ENCODE measurements at places on chromosomes 3 and 15.

DNA sequence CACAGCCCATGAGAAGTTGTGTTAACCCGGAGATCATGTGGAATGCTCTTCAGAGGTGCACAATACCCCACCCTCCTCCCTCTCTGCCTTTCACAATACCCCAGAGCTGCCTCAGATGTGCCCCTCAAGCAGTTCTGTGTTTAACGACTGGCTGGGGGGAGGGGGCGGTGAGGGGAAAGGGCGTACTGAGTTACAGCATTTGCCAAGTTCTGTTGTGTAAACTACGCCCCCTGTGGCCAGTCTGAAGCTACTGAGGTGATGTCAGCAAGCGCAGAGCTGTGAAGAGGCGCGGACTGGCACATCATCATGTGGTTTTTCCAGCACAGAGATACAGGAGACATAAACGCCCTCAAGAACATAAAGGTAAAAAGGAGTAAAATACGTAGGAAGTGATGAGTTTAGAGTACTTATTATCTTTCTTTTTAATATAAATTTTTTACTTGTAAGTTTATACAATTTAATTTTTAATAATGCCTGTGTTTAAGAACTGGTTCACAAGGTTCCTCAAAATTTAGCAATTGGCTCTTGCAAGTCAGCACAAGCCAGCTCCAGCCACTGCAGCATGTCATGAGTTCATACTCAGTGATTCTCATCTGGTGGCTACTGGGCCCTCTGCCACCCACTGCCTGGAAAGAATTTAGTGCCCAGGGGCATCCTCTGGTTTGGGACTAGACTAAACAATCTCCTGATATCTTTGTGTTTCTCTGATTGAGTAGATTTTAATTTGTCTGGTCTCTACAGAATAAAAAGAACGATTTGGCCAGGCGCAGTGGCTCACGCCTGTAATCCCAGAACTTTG, 1.7 kb downstream of the EPB42 start:
- no peak for DNase-seq

GRCh38 chr15:89820666-89821611, 6.3 kb upstream of the ANPEP start:
- DNase-seq = no peak

GRCh38 chr15:82653483-82654168, 6.5 kb upstream of the CPEB1 start:
- no peak for DNase-seq

DNA sequence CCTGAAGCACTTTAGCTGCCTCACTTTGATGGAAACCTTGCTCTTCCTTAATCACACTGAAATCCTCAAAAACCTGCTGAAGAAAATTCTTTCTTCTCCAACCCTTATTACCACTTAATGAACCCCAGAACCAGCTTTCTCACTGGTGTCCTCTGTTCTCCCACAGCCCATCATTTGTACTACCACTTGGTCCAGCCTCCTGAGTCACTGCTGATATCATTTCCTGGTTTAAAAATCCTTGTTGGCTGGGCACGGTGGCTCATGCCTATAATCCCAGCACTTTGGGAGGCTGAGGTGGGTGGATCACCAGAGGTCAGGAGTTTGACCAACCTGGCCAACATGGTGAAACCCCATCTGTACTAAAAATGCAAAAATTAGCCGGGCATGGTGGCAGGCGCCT, 418.6 kb upstream of the KCNMB2 start:
- DNase-seq = no peak

GRCh38 chr3:197443506-197443905, 112.3 kb downstream of the BDH1 start:
- DNase-seq = no peak

GRCh38 chr3:62035402-62036057, 337.8 kb downstream of the FEZF2 start:
- no peak for DNase-seq

GRCh38 chr3:23746441-23746840, 59.3 kb upstream of the UBE2E1 start:
- no peak for DNase-seq

DNA sequence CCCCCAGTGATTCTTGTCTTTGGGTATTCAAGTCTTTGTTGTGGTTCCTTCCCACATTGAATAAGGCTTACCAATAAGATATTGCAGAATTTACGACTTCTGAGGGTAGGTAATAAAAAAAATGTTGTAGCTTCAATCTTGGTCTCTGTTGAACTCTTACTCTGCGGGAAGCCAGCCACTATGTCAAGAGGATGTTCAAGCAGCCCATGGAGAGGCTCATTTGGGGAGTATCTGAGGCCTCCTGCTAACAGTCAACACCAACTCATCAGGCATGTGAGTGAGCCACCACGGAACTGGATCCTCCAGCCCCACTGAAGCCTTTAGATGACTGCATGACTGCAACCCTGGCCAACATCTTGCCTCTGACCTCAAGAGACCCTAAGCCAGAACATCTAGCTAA, 3.2 kb upstream of the TBC1D23 start:
- no peak for DNase-seq

DNA sequence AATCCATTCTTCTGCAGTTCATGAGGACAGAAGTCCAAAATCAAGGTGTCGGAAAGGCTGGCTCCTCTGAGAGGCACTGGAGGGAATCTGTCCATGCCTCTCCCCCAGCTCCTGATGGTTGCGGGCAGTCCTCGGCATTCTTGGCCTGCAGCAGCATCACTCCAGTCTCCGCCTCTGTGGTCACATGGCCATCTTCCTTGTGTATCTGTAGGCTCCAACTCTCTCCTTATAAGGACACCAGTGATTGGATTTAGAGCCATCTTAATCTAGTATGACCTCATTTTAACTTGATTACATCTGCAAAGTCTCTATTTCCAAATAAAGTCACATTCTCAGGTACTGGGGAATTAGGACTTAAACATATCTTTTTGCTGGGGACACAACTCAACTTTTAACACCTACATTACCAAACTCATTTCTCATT, 56.0 kb upstream of the FLNB start:
- no peak for DNase-seq

DNA sequence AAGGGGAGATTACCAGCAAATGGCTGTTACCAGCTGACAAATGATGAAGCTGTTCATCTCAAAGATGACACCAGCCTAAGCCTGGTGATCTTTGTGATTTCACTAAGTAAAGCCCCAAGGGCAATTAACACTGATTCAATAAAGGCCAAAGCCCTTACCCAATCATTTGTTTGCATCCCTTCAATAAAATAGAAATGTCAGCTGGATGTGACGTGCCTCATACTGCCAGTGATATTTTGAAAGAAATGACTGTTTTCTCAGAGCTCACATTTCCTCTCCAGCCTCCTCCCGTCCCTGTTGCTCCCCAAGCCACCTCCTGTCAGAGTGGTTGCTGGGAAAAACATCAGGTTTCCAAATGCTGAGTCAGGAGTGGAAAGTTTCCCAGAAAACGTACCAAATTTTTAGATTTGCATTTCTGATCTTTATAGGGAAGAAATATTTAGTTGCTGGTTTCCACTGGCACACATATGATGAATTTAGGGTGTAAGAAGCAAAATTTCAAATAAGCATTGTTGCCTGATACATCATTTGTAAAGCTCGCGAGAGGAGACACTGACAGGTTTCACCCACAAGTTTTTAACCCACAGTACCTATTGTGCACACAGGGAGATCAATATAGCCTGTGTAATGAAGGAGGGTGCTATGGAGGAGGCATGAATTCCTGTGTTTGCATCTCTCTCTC, 21.0 kb downstream of the C2CD4A start:
- DNase-seq = no peak

GRCh38 chr3:39287216-39288164, 7.7 kb upstream of the CX3CR1 start:
- no peak for DNase-seq

DNA sequence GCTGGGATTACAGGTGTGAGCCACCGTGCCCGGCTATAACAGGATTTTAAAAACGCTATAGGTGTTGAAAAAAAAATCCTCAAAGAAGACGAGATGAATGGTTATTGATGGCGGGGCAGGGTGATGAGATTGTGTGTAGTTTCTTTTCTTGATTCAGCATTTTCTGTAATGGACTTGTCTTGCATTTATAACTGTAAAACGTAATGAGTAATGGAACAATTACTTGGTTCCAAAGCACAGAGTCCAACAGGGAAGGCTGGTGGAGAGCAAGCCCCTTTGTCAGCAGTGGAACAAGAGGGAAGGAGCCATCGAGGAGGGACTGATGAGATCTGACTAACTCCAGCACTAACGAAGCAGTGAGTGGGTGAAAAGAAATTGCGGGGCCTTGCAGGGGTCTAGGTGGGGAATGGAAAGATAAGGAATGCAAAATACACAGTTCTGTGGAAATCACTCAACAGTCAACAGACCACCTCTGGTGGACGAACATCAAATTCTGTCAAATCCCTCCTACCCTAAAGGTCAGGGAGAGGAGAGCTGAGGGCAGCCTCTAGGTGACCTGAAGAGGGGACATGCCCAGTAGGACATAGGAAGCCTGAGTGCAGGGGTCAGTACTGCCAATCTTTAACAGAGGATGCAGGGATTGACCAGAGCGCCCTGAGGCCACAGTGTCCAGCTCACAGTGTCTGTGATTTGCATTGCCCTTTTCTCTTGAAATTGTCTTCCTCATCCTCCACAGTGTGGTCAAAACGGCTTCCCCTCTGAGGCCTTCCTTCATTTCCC, 23.1 kb upstream of the CDCP1 start:
- no peak for DNase-seq

DNA sequence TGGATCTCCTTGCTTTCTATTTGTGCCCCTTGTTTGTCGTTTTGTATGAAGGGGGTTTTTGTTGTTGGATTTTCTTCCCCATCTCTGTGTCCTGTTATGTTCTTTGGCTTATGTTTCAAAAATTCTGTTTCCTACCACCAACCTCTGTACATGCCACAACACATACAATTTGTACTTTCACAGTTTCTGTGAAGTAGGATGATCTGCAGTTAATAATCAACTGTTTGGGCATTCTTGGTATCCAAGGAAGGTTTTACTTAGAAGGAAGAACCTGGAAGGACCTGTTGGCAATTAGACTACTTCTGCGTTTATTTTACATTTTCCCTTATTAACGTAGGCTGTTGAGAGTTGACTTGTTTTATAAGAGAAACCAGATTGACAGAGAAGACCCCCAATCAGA, 8.3 kb downstream of the SETD5 start:
- DNase-seq = no peak

DNA sequence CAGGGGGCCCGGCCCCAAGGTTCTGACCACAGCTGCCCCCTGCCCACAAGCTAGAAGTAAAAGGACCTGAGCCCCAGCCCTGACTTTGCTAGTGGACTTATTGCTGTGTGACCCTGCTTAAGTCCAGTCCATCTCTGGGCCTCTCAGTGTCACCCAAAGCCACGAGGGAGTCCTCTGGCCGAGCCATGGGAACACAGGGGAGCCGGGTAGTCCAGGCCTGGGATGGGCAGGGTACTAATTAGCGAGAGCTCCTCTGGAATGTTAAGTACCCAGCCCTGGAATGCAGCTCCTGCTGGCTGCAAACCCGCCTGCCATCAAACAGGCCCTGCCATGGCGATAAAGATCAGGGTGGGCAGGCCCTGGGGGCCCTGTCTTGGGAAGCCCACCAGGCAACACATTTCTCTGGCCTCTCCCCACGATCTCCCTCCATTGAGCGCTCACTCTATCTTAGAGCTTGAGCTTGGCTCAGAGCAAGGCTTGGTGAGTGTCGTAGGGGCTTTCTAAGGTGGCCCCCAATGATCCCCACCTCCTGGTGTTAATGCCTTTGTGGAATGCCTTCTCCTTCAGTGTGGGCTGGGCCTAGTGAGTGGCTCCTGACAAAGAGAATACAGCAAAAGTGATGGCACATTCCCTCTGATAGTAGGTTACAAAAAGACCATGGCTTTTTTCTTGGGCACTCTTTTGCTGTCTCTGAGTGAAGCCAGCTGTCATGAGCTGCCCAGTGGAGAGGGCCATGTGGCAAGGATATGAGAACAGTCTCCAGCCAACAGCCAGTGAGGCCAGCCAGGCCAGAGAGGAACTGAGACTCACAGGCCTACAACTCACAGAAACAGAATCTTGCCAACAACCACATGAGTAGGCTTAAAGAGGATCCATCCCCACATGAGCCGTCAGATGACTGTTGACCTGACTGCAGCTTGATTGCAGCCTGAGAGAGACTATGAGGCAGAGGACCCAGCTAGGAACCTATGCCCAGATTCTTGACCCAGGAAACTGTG, 133.1 kb downstream of the SMAD6 start:
- DNase-seq = no peak

GRCh38 chr15:29018995-29019976, 133.5 kb downstream of the APBA2 start:
- no peak for DNase-seq

GRCh38 chr3:186298876-186299275, 63.2 kb downstream of the DGKG start:
- no peak for DNase-seq

DNA sequence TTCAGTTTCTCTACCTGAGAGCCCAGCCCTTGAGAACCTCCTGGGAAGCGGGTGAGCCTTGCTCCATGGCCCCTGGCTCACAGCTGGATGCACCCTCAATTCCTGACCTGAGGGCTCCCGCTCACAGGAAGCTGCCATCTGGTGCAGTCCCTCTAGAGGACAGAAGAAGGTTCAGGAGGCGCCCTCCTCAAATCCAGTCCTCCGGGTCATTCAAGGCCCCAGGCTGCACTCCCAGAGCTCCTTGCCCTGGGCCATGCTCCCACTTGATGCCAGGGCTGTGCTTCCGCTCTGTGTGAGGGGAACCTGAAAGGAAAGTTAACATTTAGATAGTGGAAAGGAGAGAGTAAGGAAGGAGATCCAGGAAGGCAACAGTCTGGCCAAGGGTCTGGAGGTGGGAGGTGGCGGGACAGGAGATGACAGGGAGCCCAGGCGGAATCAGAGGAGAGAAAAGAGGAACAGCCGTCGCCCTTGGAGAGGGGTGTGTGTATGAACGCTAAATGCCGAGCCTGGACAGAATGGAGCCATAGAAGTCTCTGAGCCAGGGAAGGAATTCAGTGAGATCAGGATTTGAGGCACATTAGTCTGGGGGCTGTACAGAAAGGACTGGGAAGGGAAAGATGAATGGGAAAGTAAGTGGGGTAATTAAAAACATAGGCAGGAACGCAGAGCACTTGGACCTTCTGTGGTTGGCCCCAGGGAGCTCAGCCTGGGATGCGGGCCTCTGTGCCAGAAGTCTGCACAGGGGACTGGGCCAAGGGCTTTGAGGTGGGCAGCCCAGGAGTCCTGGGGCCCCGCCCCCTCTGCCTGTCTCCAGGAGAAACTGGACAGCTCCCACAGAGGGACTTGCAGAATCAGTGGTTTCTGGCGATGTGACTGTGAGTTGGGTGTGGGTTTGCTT, 26.1 kb downstream of the TBC1D21 start:
- DNase-seq = no peak

DNA sequence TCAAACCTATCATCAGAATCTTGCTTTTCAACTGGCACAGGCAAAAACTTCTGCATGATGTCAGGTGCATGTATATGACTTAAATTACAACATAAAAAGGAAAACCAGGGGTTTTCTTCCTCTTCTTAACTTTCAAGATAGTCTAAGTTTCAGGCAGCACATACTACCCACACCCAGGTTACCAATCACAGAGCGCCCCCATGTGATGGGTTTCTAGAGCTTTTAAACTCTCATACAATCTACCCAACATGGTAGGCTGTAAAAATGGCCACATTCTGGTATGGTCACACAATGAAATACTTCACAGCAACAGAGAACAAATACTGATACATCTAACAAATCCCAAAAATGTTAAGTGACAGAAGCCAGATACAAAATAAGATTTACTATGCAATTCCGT, 7.4 kb downstream of the MESD start:
- no peak for DNase-seq

Data from NCI-H1092 treated with DMSO at 0.1 percent for 48 hours (cell line).